OCI-LY7 (cell line): ENCODE measurements at places on chromosomes 2 and 18. TPM values are rescaled to one million over a fixed set of nuclear protein-coding genes. Genes with fewer than 3 reads are reported as not detected.

ZNF892 gene
- 2.9 and 4.6 TPM in 2 replicates for total RNA-seq

NAT8 gene
- total RNA-seq = not detected in 2 replicates

GALR1 gene
- not detected in 2 replicates for total RNA-seq

ABCB11 gene
- 0.04 TPM in 1 of 2 replicates, not detected in the other for total RNA-seq

ASIC4 gene
- total RNA-seq = 0.74 and 0.96 TPM in 2 replicates

PIEZO2 gene
- 3.3 and 5.6 TPM in 2 replicates for total RNA-seq

HOXD4 gene
- not detected in 2 replicates for total RNA-seq

ZFAND2B gene
- 35.3 and 35.9 TPM in 2 replicates for total RNA-seq
